Stimulated activated CD8-positive, alpha-beta memory T cell treated with anti-CD3 and anti-CD28 coated beads, Interleukin-7, amount 100 ng/mL, for 1 hour (primary cell): ENCODE measurements at places on chromosomes 16 and 17.

DNA sequence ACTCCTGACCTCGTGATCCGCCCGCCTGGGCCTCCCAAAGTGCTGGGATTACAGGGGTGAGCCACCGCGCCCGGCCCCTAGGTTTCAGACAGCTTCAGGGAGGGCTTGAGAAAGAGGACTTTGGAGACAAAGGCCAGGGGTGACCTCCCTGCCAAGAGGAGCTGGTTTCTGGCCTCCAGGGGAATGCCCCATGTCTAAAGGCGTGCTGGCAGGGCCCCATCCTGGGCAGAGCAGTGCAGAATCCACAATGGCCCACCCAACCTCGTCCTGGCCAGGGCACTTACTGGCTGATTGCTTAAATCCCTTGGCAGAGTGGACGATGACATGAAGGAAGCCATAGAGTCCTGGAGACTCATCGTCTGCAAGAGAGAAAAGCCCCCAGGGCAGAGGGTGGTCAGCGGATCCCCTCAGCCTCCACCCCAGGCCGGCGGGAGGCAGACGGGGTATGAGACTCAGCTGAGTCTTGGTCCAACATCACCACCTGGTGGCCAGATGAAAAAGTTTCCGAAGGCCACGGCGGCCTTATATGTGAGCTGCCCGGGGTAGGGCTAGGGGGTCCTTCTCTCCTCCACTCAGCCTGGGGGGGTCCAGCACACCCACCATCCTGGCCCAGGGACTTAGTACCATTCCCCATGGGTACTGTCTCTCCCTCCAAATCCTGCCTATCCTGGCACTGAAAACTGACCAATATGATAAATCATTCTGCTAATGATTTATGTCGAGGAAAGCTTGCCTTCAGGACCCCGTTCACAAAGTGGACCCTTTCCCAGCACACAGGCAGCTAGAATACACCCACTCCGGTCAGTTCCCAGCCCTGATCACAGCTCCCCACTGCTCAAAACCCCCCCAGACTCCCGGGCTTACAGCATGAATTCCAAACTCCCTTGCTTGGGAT, 59.1 kb downstream of the TIMM22 start:
- DNase-seq = no peak

DNA sequence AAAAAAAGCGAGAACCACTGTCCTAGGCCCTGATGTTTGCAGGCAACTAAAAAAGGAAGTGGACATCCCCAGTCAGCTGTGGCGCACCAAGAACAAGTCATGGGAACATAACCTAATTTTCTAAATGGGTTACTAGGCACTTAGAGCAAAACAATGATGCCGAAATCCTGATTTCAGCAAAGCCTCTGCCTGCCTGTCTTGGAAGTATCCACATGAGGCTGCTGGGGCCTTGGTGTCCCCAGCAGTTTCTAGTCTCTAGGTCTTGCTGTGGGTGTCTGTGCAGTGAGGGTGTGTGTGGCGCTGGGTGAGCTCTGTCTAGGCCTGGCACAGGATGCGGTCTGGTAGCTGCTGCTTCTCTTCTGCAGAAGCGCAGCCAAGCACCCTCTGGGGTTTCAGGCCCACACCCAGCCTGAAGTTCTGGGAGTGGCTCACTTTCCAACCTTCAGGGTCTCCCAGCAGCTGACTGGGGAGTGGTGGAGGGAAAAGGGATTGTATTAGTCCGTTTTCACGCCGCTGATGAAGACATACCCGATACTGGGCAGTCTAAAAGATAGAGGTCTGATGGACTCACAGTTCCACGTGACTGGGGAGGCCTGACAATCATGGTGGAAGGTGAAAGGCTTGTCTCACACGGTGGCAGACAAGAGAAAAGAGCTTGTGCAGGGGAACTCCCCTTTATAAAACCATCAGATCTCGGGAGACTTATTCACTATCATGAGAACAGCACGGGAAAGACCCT, 21.1 kb downstream of the STH start:
- DNase-seq = peak; percentile 40

DNA sequence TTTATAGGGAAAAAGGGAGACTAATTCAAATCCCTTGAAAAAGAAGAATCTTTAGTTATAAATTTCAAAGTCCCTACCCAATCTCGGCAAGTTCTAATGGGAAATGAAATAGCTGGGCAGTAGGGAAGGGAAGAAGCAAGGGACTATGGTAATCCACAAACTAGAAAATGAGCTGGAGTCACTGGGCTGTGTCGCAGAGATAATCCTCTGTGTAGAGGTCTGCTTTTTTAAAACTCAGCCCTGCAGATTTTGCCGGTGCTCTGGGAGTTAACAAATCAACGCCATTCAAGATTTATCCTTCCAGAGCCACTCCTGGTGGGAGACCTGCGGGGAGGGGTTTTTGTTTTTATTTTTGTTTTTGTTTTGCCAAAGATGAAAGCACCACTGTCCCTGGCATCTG, 20.8 kb downstream of the SNX11 start:
- no peak for DNase-seq

GRCh38 chr17:82241183-82241925, 12.5 kb downstream of the SLC16A3 start:
- DNase-seq = no peak

DNA sequence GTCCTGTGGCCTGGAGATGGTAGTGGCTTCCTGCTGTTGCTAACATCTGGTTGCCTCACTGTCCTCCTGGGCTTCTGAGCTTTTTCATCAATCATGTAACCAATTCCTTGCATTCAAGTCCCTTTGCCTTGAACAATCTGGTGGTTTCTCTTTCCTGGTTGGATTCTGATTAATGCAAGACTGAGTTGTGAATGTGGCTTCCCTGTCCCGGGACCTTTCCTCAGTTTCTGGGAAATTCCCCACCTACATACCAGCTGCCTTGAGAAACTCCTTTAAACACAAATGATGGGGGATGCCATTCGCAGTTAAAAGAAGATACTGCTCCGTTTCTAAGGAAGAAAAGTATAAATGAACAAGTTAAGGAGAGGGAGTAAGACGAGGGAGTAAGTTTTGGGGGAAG, 39.9 kb upstream of the NLRP1 start:
- DNase-seq = no peak

DNA sequence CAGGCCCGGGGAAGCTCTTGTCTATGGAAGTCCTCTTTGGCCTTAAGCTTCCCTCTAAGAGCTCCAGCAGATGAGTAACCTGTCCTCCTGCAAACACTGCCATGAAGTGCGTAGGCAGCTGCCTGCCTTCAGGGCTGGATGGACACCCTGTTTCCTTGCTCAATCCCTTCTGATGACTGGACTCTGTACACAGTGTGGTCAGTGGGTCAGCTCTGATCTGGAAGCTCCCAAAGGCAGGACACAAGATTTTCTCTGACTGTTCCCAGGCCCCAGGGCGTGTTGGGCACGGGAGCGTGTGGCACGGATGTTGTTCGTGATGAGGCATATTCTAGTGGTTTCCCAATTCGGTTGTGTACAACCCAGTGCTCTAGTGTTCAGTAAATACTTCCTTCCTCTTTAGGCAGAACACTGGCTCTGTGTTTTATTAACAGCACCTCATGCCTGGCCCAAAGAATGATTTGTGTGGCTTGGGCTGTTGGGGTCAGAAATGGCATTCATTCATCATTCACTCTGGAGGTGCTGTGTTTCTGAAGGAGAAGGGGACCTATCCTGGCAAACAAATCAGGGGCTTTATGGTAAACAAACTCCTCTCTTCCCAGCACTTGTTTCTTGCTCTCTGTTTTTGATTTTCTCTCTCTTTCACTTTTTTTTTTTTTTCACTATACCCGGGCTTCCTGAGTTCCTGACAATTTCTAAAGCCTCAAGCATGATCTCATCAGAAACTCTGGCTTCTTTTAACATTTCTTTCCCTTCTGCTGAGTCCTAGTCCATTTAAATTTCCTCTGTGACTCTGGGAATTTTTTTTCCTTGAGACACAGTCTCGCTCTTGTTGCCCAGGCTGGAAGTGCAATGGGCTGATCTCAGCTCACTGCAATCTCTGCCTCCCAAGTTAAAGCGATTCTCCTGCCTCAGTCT, 12.0 kb upstream of the RNF157 start:
- DNase-seq = no peak

DNA sequence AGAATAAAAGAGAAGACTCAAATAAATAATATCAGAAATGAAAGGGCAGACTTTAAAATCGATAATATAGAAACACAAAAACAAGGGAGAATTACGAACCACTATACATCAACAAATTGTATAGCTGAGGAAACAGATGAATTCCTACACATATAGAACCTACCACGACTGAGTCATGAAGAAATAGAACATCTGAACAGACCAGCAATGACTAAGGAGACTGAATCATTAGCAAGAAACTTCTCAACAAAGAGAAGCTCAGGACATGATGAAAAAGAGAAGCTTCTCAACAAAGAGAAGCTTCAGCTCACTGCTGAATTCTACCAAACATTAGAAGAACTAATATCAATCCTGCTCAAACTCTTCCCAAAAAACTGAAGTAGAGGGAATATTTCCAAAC, 255.9 kb downstream of the CEP112 start:
- no peak for DNase-seq

GRCh38 chr17:37100231-37100630, 151.5 kb downstream of the AATF start:
- no peak for DNase-seq

GRCh38 chr16:73629011-73629410, 581.1 kb upstream of the ZFHX3 start:
- DNase-seq = no peak

GRCh38 chr16:68069511-68070248, 15.5 kb upstream of the NFATC3 start:
- no peak for DNase-seq

DNA sequence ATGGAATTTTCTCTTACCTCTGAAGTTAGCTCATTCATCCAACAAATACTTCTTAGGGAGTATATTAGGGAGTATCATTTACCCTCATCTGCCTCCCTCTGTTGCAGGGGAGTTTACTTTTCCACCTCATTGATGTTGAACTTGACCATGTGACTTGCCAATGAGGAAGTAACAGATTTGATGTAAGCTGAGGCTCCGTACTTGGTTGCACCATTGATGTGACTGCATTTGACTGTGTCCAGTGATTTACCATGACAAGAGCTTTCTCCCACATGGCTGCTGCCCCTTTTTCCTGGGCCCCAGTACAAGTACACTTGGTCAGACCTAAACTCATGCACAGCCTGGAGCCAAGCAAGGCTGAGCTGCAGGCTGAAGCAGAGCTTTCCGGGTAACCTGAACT, 81.6 kb upstream of the HS3ST2 start:
- no peak for DNase-seq

GRCh38 chr17:63843910-63844677, 1.6 kb upstream of the SMARCD2 start:
- DNase-seq = no peak

DNA sequence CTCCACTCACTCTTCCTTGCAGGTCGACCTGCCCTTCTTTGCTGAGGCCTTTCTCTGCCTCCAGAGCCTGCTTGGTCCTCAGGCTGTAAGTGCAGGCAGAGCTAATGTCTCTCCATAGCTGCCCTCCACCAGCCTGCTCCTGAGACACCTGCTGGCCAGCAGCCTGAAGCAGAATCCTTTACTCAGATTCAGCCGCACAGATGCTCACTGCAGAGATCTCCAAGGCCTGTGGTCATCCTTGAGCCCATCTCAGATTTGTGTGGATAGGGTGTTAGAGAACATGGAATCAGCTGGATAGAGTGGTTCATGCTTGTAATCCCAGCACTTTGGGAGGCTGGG, 11.5 kb downstream of the DEXI start:
- DNase-seq = no peak

GRCh38 chr16:88853325-88853941, 3.3 kb downstream of the GALNS start:
- no peak for DNase-seq

GRCh38 chr16:24085666-24086065, 170.5 kb upstream of the CACNG3 start:
- no peak for DNase-seq

- no peak for DNase-seq
Measured at GRCh38 chr17:53127331-53127730, 695.4 kb upstream of the KIF2B start.

GRCh38 chr17:43791589-43791988, 11.4 kb downstream of the CFAP97D1 start:
- DNase-seq = no peak

DNA sequence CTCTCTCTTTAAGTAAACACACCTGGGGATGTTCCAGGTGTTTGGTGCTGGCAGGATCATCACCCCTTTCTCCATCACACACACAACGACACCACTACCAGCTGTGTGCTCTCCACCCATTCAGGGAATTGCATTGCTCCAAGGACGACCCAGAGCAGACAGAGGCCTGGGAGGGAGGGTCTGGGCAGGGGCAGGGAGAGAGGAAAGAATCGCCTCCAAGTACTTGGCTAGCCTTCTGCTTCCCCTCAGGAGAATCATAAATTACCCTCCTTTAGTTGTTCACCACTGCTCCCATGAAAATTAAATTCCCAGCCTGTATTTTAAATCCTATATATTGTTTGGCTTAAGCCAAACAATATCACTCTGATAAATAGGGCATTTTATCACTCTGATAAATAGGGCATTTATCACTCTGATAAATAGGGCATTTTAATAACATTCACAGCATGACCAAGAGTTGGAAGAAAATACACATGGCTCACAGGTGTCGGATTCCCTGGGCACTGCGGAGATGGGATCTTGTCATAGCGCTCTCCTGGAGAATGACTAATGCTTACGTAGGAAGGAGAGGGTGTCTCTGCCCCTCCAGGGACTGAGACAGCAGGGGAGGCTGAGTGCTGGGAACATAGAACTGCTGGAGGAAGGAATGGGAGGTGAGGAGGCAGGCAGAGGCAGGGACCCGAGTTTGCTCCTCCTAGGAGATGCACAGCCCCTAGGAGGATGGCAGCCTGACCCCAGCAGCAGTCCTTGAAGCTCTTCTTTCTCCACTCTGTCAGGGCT, 673.6 kb downstream of the HS3ST4 start:
- no peak for DNase-seq

GRCh38 chr17:65855245-65855644, 293.8 kb upstream of the AXIN2 start:
- no peak for DNase-seq

- DNase-seq = no peak
Measured at GRCh38 chr17:48624544-48625494, 1.3 kb downstream of the HOXB9 start.

DNA sequence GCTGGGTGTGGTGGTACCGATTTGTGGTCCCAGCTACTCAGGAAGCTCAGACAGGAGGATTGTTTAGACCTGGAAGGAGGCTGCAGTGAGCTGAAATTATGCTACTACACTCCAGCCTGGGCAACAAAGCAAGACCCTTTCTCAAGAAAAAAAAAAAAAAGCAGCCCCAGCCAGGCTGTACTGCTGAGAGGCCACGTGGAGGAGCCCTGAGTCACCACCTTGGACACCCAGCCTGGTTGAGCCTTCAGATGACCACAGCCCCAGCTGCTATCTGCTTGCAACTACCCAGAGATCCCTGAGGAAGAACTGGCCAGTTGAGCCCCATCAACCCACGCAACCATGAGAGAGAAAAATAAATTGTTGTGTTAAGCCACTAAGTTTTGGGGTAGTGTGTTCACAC, 23.6 kb upstream of the GPRC5C start:
- DNase-seq = no peak

GRCh38 chr16:72066747-72067146, 3.7 kb downstream of the HPR start:
- no peak for DNase-seq

GRCh38 chr17:74351552-74352210, 10.0 kb downstream of the BTBD17 start:
- no peak for DNase-seq
